Neural progenitor cell (in vitro differentiated cells): ENCODE measurements at places on chromosomes 6 and 20. TPM values are rescaled to one million over a fixed set of nuclear protein-coding genes. Genes with fewer than 3 reads are reported as not detected.

- H3K4me1 ChIP-seq: peaks cover 30% of the 10 kb centered on the region
- H3K36me3 ChIP-seq: no peaks in the 10 kb centered on the region
- peak overlapping the region; percentile 6 for H3K4me3 ChIP-seq
- no peaks in the 10 kb centered on the region for H3K27me3 ChIP-seq
Measured at GRCh38 chr6:140537834-140538705, 1163.6 kb upstream of the CITED2 start.

GRCh38 chr6:156423829-156424228, 353.3 kb upstream of the ARID1B start:
- no peak overlapping the region for H3K4me3 ChIP-seq
- no peak for DNase-seq
- no peak overlapping the region for H3K27ac ChIP-seq
- no peaks in the 10 kb centered on the region for H3K36me3 ChIP-seq

- no peak for DNase-seq
- H3K4me1 ChIP-seq: no peaks in the 10 kb centered on the region
- no peak overlapping the region for H3K4me3 ChIP-seq
- H3K27me3 ChIP-seq: peaks cover 4% of the 10 kb centered on the region
Measured at GRCh38 chr6:158707120-158707820, 57.4 kb downstream of the SYTL3 start.

- H3K4me3 ChIP-seq: no peak overlapping the region
- H3K27me3 ChIP-seq: no peaks in the 10 kb centered on the region
- no peaks in the 10 kb centered on the region for H3K36me3 ChIP-seq
Measured at GRCh38 chr6:164200071-164200470, 785.6 kb downstream of the QKI start.

- no peaks in the 10 kb centered on the region for H3K27me3 ChIP-seq
- no peak for DNase-seq
- H3K27ac ChIP-seq: no peak overlapping the region
- no peak overlapping the region for H3K4me3 ChIP-seq
- no peaks in the 10 kb centered on the region for H3K4me1 ChIP-seq
Measured at GRCh38 chr6:111338843-111339242, 144.2 kb downstream of the REV3L start.

The BACH2 gene
- 3.9 and 5.3 TPM in 2 replicates for total RNA-seq

- no peaks in the 10 kb centered on the region for H3K4me1 ChIP-seq
- no peaks in the 10 kb centered on the region for H3K27me3 ChIP-seq
- no peak overlapping the region for H3K4me3 ChIP-seq
Measured at GRCh38 chr6:124943658-124944057, 18.6 kb upstream of the RNF217 start.

The COL20A1 gene
- 0.28 and 0.37 TPM in 2 replicates for total RNA-seq

- H3K4me1 ChIP-seq: peaks cover 7% of the 10 kb centered on the region
- DNase-seq: no peak
- H3K4me3 ChIP-seq: no peak overlapping the region
- no peak overlapping the region for H3K27ac ChIP-seq
Measured at GRCh38 chr20:14883324-14883723, 545.9 kb upstream of the FLRT3 start.

The TCF21 gene
- 0.04 and 0.22 TPM in 2 replicates for total RNA-seq

DNA sequence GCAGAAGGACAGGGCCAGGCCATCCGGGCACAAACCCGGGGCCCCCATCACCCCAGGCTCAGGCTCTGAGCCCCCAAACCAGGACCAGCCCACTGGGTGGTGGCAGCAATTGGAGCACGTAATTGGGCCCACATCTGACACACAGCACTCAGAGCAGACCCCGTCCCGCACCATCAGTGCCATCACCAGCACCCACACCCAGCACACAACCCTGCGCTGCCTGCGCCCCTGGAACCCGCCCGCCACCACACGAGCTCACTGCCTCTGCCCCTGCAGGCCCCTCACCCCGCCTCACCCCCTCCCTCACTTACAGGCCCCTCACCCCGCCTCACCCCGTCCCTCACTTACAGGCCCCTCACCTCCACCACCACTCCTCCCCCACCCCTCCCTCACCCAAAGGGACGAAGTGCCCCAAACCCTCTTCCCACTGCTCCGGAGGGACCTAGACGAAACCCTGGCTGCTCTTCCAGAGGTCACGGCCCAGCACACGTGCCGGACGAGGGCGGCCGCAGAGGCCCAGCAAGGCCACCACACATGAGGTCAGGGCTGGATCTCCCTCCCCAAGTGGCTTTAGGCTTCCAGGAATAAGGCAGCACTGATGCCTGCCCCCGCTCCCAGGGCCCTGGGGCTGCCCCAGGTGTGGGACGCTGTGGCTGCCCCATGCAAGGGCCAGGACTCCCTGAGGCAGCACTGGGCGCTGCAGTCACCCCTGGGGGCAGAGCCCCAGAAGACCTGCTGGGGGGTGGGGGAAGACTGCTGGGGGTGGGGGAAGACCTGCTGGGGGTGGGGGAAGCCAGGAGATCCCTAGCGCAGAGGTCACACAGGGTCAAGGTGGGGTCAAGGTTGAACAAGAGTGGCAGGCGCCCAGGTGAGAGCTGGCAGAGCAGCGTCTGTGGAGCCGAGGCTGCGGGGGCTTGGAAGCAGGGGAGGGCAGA, 22.4 kb downstream of the KCNQ2 start:
- no peak for DNase-seq
- no peaks in the 10 kb centered on the region for H3K27me3 ChIP-seq
- H3K27ac ChIP-seq: no peak overlapping the region
- no peak overlapping the region for H3K4me3 ChIP-seq
- no peaks in the 10 kb centered on the region for H3K36me3 ChIP-seq
- H3K4me1 ChIP-seq: peaks cover 20% of the 10 kb centered on the region

DNA sequence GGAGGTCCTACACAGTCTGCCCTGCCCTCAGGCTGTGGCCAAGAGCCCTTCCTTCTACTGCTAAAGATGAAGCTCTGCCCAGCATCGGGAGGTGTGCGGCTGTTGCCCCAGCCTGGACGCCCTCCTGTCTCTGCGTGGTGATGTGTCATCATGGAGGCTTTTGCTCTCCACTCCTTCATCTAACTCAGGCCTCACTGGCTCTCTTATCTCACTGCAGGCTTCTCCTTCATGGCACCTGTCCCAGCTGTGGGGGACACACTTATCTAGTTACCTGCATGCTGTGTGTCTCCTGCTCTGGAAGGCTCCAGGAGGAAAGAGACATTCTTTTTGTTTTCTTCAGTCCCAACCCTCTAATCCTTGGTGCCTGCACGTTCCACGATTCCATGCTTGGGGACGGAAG, 89.1 kb downstream of the PSMG4 start:
- H3K27ac ChIP-seq: no peak overlapping the region
- H3K27me3 ChIP-seq: peaks cover 43% of the 10 kb centered on the region
- H3K4me3 ChIP-seq: no peak overlapping the region
- no peaks in the 10 kb centered on the region for H3K36me3 ChIP-seq
- DNase-seq: no peak

GRCh38 chr6:391559-392440, at the start of gene IRF4:
IRF4 (plus strand) TSS chr6:391752; CDS start chr6:393153, 1,401 bp downstream.
- peaks cover 4% of the 10 kb centered on the region for H3K4me1 ChIP-seq
- H3K27ac ChIP-seq: no peak within 1 kb of the TSS
- H3K27me3 ChIP-seq: peaks cover 97% of the 10 kb centered on the region

DNA sequence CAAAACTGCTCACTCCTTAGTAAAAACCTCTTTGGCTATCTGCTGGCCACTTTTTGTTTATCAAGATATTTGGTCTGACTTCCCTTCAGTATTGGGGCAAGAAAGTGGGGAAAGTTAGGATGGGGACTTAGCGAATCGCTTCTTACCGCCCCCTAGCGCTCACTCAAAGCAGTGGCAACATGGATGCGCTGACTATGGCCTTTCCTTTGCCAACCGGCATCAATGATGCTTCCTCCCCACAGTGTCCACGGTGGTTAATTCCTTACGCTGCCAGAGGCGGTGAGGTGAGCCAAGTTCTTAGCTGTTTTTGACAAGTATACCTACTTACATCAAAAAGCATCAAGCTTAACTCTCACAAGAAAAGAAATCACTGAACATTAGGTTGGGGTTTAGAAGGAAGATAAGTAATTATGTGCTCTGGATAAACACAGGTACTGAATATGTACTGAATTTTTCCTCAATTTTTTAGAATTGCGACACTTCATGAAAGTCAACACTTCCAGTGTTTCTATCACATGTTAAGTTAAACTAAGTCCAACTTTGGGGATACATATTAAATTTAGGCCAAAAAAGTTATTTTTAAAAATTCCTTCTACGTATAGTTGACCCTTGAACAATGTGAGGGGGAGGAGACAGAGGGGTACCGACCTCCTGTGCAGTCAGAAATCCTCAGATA, 86.7 kb downstream of the GMDS start:
- H3K4me1 ChIP-seq: no peaks in the 10 kb centered on the region
- H3K27me3 ChIP-seq: no peaks in the 10 kb centered on the region
- H3K4me3 ChIP-seq: no peak overlapping the region
- peak; percentile 88 for DNase-seq

- H3K27ac ChIP-seq: peak overlapping the region; percentile 80
- no peaks in the 10 kb centered on the region for H3K36me3 ChIP-seq
- no peaks in the 10 kb centered on the region for H3K27me3 ChIP-seq
Measured at GRCh38 chr6:12232339-12232738, 57.8 kb upstream of the EDN1 start.

DNA sequence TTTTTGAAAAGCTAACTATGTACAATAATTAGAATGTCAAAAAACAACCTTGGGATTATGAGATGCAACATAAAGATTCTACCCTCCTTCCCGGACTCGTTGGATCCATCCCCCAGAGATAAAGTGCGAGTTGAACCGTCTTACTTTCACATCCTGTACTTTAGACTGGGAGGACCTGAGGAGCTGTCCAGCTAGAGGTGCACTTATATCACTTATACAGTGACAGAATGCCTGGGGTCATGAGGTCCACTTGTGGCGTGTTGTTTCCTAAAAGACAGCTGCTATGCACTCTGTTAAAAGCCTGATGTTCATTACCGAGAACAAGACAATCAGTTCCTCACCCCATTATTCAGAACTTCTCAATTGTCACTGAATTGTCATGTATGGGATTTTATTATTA, 2.1 kb downstream of the CDS2 start:
- peak overlapping the region; percentile 98 for H3K4me3 ChIP-seq
- no peaks in the 10 kb centered on the region for H3K27me3 ChIP-seq
- peaks cover 9% of the 10 kb centered on the region for H3K4me1 ChIP-seq

The NR2E1 gene
- total RNA-seq: 0.25 and 1.0 TPM in 2 replicates

The MOG gene
- not detected in 2 replicates for total RNA-seq

The C6orf58 gene
- total RNA-seq: not detected in 2 replicates

GRCh38 chr6:33914645-33915044, 110.8 kb upstream of the MLN start:
- H3K27ac ChIP-seq: no peak overlapping the region
- no peak overlapping the region for H3K4me3 ChIP-seq
- no peak for DNase-seq
- H3K36me3 ChIP-seq: no peaks in the 10 kb centered on the region

DNA sequence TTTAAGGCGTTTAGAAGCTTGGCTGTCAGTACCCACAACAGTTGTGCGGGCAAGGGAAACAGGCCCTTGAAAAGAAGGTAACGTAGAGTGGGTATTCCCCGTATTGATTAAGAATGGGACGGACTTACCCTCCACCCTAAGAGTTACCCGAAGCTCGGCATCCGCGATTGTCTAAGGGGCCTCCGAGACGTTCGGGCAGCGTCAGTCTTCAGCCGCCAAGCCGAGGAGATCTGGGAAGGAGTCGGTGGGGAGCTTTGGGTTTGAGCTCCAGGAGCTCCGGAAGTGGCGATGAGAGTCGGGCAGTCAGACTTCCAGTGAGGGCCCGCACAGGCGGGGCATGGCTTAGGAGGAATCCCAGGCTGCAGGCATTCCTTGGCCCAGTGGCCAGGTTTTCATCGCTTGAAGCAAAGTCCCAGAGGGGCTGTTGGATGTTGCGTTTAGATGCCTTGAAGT, 748.2 kb upstream of the ADGRB3 start:
- no peaks in the 10 kb centered on the region for H3K27me3 ChIP-seq
- no peaks in the 10 kb centered on the region for H3K36me3 ChIP-seq
- no peak overlapping the region for H3K4me3 ChIP-seq
- H3K27ac ChIP-seq: no peak overlapping the region

DNA sequence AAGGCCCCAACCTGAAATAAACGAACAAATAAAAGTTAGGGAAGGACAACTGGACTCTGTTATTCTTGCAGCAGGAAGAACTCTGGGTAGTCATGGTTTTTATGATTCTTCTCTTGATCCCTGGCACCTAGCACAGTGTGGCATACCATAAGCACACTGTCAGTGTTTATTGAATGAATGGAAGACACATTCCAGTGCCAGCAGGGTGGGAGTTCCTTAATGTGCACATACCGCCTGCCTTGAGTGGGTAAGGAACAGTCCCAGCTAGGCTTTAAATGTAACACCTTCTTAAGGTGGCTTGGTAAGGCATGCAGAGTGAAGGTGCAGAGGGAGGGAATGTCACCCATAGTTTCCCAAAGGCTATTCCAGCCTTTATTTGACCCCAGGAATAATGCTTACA, 162.9 kb upstream of the CEP162 start:
- H3K4me1 ChIP-seq: no peaks in the 10 kb centered on the region
- H3K4me3 ChIP-seq: no peak overlapping the region
- no peaks in the 10 kb centered on the region for H3K36me3 ChIP-seq
- no peak for DNase-seq
- no peaks in the 10 kb centered on the region for H3K27me3 ChIP-seq

The CD93 gene
- total RNA-seq: not detected in 2 replicates

DNA sequence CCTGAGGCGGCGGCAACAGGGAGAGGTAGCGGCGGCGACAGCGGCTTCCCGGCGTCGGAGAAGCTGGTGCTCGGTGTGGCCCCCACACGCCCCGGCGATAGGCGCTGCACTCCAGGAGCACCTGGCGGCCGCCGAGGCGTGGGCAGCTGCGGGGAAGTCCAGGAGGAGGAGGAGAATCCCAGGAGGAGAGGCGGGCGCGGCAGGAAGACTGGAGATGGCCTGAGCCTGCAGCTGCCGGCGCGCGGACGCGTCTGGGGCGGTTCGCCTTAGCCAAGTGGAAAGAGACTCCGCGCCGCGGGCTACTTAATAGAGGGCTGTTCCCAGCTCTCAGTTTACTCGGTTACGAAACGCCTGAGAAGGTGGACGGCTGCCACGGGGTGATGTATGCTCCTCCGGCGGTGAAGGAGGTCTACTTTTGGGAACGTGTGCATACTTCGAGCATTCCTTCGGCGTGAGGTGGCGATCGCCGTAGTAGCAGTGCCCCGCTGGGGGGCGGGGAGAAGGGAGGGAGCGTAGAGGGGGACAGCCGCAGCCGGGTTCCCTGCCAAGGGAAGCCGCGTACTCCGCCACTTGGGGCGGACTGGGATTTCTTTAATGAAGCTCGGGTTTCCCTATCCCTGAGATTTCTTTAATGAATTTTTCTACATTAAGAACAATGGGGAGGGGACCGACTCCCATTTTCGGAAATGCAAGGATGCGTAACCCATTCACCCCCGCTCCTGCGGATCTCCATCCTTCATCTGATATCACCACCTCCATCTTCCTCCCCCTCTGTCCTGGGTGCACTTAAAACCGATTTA, at the start of gene COL12A1:
Gene COL12A1, minus strand, starts transcription at position 278 of the 800 bp plus-strand sequence. CDS start 3,261 bp downstream, outside the sequence.
- H3K36me3 ChIP-seq: no peaks in the 10 kb centered on the region
- H3K27me3 ChIP-seq: peaks cover 100% of the 10 kb centered on the region
- peak within 1 kb of the TSS; percentile 58 for H3K4me3 ChIP-seq
- peaks cover 22% of the 10 kb centered on the region for H3K4me1 ChIP-seq
- no peak within 1 kb of the TSS for H3K27ac ChIP-seq
